ENCODE measurements at places on chromosomes 3 and 15. TPM values are rescaled to one million over a fixed set of nuclear protein-coding genes. Genes with fewer than 3 reads are reported as not detected.

GRCh38 chr3:42654331-42655201 lies 1.1 kb downstream of the ZBTB47 start:
- no peak for DNase-seq

DNA sequence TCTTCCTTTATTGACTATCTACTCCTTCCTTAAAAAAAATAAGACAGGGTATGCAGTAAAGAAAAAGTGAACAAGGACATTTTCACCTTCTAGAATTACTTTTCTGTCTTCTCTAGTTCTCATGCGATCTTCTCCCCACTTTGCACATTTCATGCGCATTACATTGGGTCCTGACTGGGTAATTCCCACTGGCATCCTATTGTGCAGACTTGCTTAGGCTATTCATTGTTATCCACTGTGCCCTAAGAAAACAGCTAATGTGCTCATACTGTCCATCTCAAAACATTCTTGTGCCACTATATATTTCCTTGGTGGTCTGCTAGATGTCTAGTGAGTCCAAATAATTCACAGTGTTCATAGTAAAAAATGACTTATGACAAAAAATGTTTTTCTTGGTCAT lies 447.4 kb upstream of the ROBO1 start:
- DNase-seq: no peak

- DNase-seq: no peak
Observed at GRCh38 chr15:47326410-47327333, 390.6 kb upstream of the SEMA6D start.

SOX2 gene
- not detected for total RNA-seq

PLSCR2 gene
- total RNA-seq: not detected

GRIP2 gene
- not detected for total RNA-seq

SLC27A2 gene
- 6.0 TPM for total RNA-seq

- DNase-seq: no peak
Observed at GRCh38 chr3:38843898-38844297, 27.9 kb upstream of the SCN10A start.

GRCh38 chr15:57634290-57634689 lies 42.6 kb downstream of the MYZAP start:
- no peak for DNase-seq

DNA sequence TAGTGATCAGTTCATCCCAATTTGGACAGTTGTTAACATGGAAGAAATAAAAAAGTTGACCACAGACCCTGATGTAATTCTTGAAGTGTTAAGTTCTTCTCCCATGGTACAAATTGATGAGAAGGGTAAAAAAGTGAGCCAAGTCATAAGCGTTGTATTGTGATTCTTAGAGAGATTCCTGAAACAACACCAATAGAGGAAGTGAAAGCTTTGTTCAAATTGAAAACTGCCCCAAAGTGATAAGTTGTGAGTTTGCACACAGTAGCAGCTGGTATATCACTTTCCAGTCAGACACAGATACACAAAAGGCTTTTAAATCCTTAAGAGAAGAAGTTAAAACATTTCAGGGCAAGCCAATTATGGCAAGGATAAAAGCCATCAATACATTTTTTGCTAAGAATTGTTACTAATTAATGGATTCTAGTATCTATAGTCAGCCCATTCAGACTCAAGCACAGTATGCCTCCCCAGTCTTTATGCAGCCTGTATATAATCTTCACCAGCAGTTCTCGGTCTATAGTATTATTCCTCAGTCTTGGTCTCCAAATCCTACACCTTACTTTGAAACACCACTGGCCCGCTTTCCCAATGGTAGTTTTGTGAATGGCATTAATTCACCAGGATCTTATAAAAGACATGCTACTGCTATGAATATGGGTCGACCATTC lies 38.2 kb downstream of the CDIN1 start:
- DNase-seq: no peak

GRCh38 chr15:40823572-40824343 lies 4.8 kb downstream of the PPP1R14D start:
- no peak for DNase-seq

ATP8B4 gene
- not detected for total RNA-seq

MITF gene
- total RNA-seq: 40.0 TPM

All from epithelial cell of proximal tubule (primary cell).